ENCODE measurements at places on chromosomes 6 and 20.
A peak's percentile ranks its signal among the peaks of the same experiment; 100 is the strongest.

GRCh38 chr20:17836303-17836861 is 132.2 kb downstream of the SNX5 start:
- DNase-seq, result no peak

GRCh38 chr6:70124882-70125545 is 177.9 kb downstream of the COL9A1 start:
- DNase-seq, result peak; percentile 15

DNA sequence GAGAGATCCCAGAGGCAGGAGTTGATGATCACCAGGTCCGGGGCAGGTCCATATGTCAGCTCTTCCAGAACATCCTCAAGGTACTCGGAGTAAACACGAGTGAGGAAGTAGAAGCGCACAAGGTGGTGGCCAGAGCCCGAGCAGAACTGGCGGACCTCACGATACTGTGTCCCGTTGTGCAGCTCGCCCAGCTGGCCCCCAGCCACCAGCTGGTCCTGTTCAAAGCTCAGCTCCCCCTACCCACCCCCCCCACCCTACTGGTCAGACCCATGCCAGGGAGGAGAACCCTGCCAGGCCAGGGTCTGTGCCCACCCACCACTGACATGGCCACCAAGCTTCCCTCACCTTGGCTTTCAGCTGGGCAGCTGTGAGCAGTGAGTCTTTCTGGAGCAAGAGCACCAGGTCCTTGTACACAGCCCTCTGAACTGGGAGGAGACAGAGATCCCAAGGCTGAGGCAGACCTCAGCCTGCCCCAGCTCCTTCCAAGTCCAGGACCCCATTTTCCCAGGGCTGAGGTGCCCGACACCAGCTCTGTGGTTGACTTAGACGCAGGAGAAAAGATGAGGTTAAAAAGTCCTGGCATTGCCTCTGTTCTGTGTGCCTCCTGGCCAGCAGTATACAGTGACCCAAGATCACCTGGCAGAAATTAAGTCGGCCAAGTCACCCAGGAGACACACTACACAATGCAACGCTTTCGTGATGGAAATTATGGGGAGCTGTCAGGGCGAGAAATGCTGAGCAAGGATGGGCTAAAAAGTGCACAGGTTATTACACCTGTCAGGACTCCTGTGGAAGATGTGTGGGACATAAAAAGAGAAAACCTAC is 1.4 kb downstream of the PCED1A start:
- no peak for DNase-seq

DNA sequence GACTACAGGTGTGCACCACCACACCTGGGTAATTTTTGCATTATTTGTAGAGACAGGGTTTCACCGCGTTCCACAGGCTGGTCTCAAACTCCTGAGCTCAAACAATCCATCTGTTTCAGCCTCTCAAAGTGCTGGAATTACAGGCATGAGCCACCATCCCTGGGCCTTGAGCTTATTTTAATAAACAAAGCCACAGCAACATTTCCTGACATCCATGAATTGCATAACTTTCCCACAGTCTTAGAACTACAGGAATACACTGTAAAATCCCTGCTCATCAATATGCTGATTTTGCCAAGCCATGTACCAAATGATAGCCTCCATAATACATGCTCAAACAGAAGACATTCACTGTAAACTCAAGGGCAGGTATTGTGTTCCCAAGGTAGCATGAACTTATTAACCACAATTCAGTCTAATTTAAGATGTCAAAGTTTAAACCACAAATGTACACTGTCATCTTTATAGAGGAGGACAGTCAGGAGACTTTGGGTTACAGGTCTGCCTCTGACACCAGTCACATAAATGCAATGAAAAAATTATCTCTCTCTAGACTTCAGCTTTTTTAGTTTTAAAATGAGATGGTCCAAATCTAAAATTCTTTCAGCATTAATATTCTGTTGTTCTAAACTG is 40.0 kb downstream of the NUDT3 start:
- DNase-seq, result no peak

DNA sequence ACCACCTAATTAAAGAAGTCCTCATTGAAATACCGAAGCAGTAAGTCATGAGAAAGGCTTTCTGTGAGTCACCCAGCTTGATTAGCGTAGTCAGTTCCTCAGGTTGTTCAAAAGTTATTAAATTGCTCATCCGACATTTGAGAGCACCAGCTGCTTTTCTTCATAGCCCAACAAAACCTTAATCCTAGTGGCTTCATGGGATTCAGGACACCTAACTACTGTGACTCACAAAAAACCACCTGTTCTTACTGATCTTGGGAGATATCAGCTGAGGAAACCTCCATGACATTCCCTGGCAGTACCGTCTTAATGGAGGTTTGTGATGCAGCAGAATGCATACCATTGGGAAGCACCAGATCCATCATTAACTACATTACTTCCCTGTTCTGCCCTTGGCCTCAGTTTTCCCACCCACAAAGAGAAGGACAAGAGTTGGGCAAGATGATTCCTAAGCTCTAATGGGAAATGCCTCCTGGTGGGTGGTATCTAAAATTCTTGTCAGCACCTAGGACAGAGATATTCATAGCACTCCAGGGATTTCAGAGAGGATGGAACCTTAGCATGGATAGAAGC is 103.8 kb downstream of the KHDC1L start:
- DNase-seq, result no peak

DNA sequence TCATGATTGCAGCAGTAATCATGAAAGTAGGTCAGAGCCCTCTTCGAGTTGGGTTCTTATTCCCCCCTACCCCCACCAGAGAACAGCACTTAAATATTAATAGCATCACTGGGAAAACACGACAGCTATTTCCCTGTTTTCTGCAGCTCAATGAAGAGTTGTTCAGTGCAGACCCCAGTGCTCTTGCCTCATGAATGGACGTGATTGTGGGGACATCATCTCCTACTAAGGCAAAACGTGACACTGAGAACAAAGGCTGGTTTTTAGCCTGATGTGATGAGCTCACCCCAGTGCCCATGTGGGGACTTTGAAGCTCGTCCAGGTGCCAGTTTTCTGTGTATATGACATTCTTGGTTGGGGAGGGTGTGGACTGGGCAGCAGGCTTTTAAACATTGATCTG is 105.9 kb downstream of the SLC35F1 start:
- no peak for DNase-seq

DNA sequence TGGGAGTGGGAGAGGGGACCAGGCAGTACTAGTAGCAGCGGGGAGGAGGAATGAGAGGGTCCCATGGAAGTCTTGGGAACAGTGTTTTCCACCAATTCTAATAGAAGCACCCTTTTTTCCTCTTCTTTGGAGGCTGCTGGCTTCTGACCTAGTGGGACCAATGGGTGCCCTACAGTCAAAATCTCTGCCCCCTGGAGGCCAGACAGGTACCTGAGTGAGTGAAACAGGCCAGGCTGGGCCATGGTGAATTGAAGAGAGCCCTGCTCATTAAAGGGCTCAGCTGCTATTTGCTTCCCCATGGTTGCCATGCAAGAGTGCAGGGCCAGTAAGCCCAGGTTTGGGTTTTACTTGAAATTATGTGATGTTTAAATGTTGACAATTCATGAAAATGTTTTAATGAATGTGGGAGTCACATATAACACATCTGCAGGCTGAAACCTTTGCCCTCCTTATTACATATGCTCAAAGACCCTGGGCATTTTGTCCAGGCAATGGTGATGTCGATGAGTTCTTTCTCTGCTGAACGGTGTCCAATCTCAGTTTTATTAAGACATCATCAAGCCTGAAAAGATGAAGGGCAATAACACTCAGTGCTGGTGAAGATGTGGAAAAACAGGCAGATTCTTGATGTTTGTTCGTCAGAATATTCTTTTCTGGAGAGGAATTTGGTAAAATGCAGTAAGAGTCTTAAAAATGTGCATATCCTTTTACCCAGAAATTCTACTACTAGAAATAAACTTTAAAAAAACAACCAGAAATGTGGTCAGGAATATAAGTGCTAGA is 42.3 kb upstream of the OCSTAMP start:
- no peak for DNase-seq

GRCh38 chr6:74749211-74750147 is 456.4 kb downstream of the COL12A1 start:
- no peak for DNase-seq

GRCh38 chr6:169241688-169242350 is 11.8 kb downstream of the THBS2 start:
- no peak for DNase-seq

DNA sequence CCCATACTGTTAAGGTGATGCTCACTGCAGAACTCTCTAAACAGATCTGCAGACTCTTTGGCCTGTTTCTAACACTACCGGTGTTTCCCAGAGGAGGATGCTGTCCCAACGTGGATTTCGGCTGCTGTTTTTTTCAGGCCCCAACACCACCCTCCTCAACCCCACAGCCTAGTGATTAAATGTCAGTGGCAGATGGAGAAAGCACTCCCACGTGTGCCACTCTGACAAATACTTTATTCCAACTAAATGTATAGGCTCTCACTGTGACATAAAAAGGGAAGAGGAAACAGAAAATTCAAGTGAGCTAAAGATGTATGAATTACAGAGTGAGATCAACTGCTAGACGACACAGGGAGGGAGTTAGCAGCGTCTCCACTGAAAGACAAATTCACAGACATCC is 3.6 kb downstream of the TBC1D20 start:
- peak; percentile 30 for DNase-seq

- no peak for DNase-seq
Observed at GRCh38 chr6:39927159-39927558, 7.1 kb downstream of the MOCS1 start.

GRCh38 chr20:59365611-59366285 is 65.3 kb downstream of the EDN3 start:
- no peak for DNase-seq

DNA sequence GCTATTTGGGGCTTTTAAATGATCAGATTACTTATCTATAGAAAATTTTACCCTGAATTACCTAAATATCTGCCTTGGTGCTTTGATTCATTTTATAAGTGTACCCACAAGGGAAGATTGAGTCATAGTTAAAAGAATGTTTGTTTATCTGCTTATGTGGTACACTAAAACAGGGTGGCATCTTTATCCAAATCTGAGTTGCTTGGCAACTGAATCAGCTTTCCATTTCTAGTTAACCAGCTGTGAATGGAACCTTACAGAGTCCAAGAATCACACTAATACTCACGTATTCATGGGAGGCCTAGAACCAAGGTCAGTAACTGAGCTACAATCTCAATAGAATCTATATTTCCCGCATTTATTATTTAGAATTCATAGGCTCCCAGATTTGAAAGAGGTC is 44.0 kb upstream of the CAP2 start:
- DNase-seq, result no peak

DNA sequence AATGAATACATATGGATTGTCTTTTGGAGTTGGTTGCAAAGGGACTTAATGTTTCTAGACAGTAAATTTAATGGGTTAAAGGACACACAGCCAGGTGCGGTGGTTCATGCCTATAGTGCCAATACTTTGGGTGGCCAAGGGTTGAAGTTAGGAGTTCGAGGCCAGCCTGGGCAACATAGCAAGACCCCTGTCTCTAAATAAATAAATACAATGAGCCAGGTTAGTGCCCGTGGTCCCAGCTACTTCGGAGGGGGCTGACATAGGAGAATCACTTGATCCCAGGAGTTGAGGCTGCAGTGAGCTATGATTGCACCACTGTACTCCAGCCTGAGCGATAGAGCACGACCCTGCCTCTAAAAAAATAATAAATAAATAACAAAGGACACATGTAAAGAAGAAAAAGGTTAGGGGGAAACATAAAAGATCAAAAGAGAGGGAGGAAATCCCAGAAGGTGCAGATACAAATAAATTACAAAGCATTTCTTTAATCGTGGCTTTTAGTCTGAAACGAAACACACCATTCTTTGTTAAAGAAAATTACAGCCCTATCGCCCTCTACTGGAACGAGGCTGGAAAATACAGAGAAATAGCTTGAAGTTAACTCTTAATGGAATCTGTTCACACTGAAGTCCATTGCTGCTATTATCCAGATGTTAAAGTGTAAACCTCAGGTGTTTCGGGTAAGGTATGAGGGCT is 42.6 kb upstream of the SCML4 start:
- peak; percentile 21 for DNase-seq

- peak; percentile 4 for DNase-seq
Observed at GRCh38 chr6:146598772-146599405, at the start of gene ADGB. ADGB (plus strand) TSS chr6:146598972; CDS start chr6:146599041, 69 bp downstream.

DNA sequence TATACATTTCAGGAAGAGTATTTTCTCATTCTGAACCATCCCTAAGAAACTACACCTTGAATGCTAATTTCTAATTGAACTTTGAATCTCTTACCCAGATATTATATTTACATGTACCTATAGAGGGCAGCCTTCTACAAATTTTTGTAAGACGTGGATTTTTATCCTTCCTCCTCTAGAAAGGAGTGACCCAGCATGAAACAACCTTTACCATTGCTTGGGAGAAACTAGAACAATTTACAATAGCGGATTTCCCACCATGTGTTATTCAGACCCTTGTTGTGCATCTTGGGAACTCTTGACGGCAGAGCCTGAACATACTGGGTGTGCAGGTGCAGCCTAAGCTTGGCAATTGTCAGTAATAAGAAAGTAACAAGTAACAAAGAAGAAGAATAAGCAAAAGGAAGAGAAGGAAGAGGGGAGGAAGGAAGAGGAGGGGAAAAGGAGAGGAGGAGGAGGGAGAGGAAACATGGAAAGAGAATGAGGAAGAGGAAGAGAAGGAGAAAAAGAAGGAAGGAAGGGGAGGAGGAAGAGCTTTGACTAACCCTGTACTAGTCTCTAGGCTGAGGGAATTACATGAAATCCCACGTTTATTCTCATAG is 10.8 kb upstream of the TAAR1 start:
- DNase-seq, result peak; percentile 43

- DNase-seq, result no peak
Observed at GRCh38 chr6:11224252-11224965, 8.1 kb downstream of the NEDD9 start.

DNA sequence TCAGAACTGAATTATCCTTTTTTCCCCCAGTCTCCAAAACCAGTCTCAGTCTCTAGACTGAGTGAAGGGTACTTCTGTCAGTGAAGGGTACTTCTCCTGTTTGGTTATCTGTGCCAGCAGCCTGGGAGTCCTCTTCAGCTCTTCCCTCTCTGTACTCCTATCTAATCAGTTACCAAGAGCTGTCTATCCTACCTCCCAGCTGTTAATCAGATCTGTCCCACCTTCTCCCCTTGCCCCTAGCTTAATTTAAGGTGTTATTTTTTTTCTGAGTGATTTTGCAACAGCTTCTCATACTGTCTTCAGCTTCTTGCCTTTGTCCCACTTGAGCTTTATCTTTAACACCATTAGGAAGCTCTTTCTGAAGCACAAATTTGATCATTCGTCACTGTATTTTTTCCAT is 491.9 kb upstream of the SOX4 start:
- DNase-seq, result no peak

DNA sequence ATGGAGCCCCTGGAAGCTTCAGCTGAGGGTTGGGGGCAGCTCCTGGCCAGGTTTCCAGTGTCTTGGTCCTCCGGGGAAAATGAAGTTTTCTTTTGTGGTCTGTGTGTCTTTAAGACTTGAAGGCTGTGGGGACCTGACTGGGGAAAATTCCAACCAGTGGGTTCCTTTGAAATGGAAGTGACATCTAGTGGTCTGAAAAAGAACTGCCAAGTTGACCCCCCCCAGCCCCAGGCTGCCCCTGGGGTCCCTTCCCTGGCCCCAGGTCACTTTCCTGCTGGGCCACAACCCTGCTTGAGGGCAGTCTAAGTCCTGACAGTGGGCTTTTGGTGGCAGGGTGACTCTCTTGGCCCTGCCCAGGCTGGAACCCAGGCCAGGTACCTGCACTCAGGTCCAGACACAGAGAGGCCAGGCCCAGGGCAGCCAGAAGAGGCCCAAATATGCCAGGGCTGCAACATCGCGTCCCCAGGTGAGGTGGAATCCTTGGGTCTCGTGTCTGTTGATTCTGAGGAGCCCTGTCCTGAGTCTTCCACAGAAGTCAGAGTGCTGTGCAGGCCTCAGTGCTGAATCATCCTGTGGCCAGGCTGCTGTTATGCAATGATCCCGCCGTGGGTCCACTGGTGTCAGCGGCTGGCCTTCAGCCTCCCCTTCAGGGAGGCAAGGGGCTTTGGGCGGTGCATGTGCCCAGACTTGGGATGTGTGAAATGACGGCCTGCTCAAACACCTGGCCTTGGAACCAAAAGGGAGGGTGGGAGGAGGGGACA is 68.4 kb downstream of the VEGFA start:
- DNase-seq, result peak; percentile 10

All from kidney capillary endothelial cell (primary cell).